Myometrial cell (primary cell): ENCODE measurements at places on chromosomes 1 and 21. TPM values are rescaled to one million over a fixed set of nuclear protein-coding genes. Genes with fewer than 3 reads are reported as not detected.

Gene PCNT
- total RNA-seq, result 8.3 and 14.1 TPM in 2 replicates

Gene PLA2G2D
- not detected in 2 replicates for total RNA-seq

Gene LAPTM5
- not detected in 2 replicates for total RNA-seq

Gene PPM1J
- total RNA-seq, result 0.86 and 6.9 TPM in 2 replicates

Gene FAAH
- total RNA-seq, result 0.29 and 0.89 TPM in 2 replicates

Gene HORMAD1
- total RNA-seq, result not detected in 2 replicates

Gene LINGO4
- not detected in 2 replicates for total RNA-seq

Gene TSACC
- total RNA-seq, result not detected in 2 replicates

Gene AMY1A
- not detected in 2 replicates for total RNA-seq

Gene NRAS
- 59.1 and 68.9 TPM in 2 replicates for total RNA-seq

Gene RAB25
- total RNA-seq, result not detected in 2 replicates

Gene CELA2B
- not detected in 2 replicates for total RNA-seq

Gene MPL
- total RNA-seq, result 0.53 TPM in 1 of 2 replicates, not detected in the other

Gene IL10
- not detected in 2 replicates for total RNA-seq

Gene FCRL6
- total RNA-seq, result not detected in 2 replicates

Gene PLA2G4A
- total RNA-seq, result 3.9 and 4.0 TPM in 2 replicates

Gene IL10RB
- total RNA-seq, result 42.1 and 61.0 TPM in 2 replicates

Gene ASAP3
- total RNA-seq, result 35.7 and 39.3 TPM in 2 replicates

Gene KCNQ4
- total RNA-seq, result under 0.01 TPM in 1 of 2 replicates, not detected in the other

Gene TSPAN2
- under 0.01 TPM in 2 replicates for total RNA-seq

Gene CCDC30
- total RNA-seq, result 0.29 and 0.71 TPM in 2 replicates

Gene PNRC2
- total RNA-seq, result 70.2 and 75.8 TPM in 2 replicates

Gene TENT5C
- total RNA-seq, result under 0.01 and 0.35 TPM in 2 replicates

Gene SPATA46
- total RNA-seq, result not detected in 2 replicates

Gene OR2T11
- total RNA-seq, result not detected in 2 replicates

Gene CD1C
- total RNA-seq, result not detected in 2 replicates

Gene ELAVL4
- total RNA-seq, result not detected in 2 replicates

Gene OVAAL
- total RNA-seq, result not detected in 2 replicates

Gene NFASC
- total RNA-seq, result not detected in 2 replicates

Gene PCAT6
- total RNA-seq, result 0.86 and 1.9 TPM in 2 replicates

Gene TMEM125
- total RNA-seq, result not detected in 2 replicates

Gene CTXND2
- not detected in 2 replicates for total RNA-seq

Gene HMCN1
- under 0.01 and 0.29 TPM in 2 replicates for total RNA-seq

Gene TESK2
- 0.53 and 2.0 TPM in 2 replicates for total RNA-seq

Gene GRIK3
- total RNA-seq, result not detected in 2 replicates

Gene RGL1
- total RNA-seq, result 5.8 and 6.0 TPM in 2 replicates

Gene TCP10L
- total RNA-seq, result not detected in 2 replicates

Gene GTF2B
- 25.7 and 35.7 TPM in 2 replicates for total RNA-seq

Gene CENPL
- 8.4 and 16.3 TPM in 2 replicates for total RNA-seq

Gene EXOC8
- total RNA-seq, result 5.8 and 6.6 TPM in 2 replicates
